PC-9 (cell line): ENCODE measurements at places on chromosomes 4 and X. TPM values are rescaled to one million over a fixed set of nuclear protein-coding genes. Genes with fewer than 3 reads are reported as not detected.

The RAB9B gene
- not detected in 2 replicates for total RNA-seq

The AMER1 gene
- total RNA-seq: 5.8 and 6.5 TPM in 2 replicates

The OCIAD1 gene
- total RNA-seq: 104 and 110 TPM in 2 replicates

The FAAH2 gene
- 8.2 and 10.4 TPM in 2 replicates for total RNA-seq

The ZNF330 gene
- 22.5 and 38.4 TPM in 2 replicates for total RNA-seq

The FRMPD4 gene
- not detected in 2 replicates for total RNA-seq

The USP26 gene
- not detected in 2 replicates for total RNA-seq

The KCND1 gene
- total RNA-seq: 1.2 and 2.2 TPM in 2 replicates

GRCh38 chrX:43716144-43716543, 60.0 kb downstream of the MAOA start:
- DNase-seq: no peak

DNA sequence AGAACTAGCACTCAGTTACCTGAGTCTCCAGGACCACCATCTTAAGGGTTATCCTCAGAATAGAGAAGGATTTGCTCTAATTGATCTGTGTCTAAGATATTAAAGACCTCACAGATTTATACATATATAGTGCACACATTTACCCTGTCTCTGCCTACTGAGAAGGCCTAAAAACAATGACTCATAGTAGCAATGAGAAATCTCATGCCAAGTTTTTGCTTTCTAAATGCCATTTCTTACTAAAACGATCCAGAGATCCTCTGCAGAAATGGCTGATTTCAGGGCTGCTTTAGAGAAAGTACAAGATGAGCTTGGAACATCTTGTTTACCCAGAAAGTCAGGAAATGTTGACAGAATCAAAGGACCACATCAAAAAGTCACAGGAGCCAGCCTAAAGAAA, 79.1 kb upstream of the INPP4B start:
- DNase-seq: no peak

DNA sequence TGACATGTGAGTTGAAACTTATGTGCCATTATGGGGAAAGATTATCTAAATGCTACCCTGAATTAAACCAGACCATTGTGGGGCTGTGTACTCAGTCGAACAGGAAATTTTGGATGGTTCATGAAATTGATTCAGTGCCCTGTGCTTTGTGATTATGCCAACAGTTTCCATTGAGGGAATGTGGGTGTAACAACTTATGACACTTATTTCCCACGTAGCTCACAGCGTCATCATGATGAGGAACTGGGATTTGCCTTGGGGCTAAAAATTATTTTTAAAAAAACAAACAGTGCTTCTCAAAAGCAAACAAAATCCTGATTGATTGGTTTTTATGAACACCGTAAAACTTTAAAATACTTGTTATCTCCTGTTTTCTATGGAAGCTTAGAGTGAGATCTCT, 8.3 kb upstream of the CLTRN start:
- DNase-seq: no peak

GRCh38 chr4:106201373-106201772, 114.6 kb downstream of the TBCK start:
- no peak for DNase-seq

- DNase-seq: no peak
These were observed 89.5 kb downstream of the CBR4 start for GRCh38 chr4:168920441-168921065.

GRCh38 chr4:105909787-105910281, 14.6 kb downstream of the NPNT start:
- peak; percentile 58 for DNase-seq

DNA sequence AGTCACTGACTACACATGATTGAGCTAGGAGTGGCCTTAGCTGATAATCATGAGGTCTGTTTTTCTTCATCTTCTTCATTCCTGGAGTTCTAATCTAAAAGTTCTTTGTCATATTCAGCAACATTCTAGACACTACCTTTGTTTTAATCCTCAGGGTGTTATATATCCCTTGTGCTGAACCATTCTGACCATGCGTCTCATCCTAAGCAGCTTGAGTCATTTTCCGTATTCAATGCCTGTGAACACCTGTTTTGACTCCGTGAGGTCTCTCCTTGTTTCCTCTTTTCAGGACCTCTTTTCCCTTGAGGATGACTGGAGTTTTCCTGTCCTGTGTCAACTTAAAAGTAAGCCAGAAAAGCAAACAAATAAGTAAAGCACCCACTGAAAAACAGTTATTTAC, 597.9 kb downstream of the GBA3 start:
- DNase-seq: peak; percentile 78

- no peak for DNase-seq
These were observed 119.6 kb downstream of the FAAH2 start for GRCh38 chrX:57406149-57406548.

GRCh38 chr4:127131527-127131926, 501.2 kb upstream of the INTU start:
- no peak for DNase-seq

DNA sequence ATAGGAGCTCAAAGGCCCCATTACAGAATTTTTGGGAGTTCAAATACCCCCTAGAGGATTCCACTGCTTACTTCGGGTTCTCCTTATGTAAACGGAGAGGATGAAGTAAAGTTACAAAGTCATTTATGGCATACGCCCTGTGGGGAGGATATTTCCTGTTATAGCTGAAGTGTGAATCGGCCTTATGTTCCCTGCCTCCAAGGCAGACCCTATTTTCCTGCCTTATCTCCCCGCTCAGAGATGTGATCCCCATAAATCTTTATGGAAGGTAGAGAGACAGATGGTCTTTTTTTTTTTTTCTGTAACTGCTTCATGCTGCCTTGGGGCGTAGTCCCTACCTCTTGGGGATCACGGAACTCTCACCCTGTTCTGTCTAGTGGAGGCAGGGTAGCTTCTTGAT, 56.0 kb upstream of the DHX15 start:
- no peak for DNase-seq

DNA sequence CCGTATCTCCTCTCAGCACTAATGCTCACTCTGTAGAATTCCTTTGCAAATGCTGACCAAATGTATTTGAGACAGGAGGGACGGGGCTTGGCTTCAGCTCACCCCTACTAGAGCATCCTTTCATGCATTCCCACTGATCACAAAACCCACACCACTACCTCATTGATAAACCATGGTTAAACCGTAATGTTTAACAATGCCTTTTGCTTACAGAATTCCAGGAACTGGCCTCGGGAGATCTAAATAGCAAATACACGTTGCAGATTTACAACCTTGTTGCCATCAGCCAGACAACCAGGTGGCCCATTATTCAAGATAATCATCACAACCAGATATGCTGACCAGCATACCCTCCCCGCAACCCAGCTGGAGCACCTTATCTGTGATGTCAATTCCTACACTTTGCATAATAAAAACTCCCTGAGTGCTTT, 391.9 kb downstream of the KCTD8 start:
- DNase-seq: no peak

DNA sequence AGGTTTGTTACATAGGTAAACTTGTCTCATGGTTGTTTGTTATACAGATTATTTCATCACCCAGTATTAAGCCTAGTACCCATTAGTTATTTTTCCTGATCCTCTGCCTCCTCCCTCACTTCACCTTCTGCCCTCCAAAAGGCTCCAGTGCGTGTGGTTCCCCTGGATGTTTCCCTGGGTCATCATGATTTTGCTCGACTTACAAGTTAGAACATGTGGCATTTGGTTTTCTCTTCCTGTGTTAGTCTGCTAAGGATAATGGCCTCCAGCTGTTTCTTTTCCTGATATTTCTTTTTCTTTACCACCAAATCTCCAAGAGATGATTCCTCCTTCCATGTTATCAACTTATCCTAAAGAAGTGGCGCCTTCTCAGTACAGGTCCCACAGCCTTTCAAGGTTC, 543.1 kb upstream of the ADGRL3 start:
- DNase-seq: no peak

DNA sequence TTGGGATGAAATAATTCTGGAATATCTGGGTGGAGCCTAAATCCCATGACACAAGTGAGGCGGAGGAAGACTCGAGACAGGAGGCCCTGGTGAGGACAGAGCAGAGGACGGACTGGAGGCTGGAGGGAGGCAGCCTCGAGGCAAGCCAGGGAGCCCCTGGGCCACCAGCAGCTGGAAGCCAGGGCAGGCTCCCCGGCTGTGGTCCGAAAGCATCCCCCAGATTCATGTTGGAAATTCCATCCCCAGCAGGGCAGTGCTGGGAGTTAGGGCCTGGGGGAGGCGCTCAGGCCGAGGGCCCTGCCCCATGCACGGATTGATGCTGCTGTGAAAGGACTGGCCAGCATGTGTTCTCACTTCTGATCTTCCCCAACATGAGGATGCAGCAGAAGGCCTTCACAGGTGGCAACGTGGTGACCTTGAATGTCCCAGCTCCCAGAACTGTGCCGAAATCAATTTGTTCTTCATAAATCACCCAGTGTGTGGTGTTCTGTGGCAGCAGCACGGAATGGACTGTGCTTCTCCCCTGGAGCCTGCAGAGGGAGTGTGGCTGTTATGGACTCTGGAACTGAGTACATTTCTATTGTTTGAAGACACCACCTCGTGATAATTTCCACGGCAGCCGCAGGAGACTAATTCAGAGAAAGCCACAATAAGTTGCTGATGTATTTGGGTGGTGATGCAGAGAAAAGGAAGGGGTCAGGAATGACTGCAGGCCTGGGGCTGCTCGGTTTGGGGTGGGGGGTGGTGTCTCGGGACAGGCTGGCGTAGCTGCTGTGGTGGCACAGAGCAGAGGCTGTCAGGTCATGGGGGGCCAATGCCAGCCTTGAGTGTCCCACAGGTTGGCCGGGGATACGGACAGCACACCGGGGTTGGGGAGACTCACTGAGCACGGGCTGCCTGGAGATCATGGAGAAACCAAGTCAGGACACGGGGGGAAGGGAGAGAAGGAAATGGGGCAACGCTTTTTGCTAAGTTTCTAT, 56.9 kb downstream of the PCGF3 start:
- DNase-seq: no peak

DNA sequence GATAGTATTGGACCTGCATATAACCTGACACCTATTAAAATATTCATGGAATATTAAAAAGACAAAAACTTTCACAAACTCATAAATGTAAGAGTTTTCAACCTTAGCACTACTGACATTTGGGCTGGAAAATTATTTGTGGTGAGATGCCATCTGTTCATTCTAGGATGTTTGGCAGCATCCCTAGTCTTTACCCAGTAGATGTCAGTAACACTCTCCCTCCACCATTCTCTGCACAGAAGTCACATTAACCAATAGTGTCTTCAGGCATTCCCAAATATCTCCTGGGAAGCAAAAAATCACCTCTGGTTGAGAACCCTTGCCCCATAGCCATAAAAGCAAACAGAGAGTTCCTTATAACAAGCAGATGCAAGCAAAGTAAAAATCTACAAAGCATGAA, 41.4 kb upstream of the NDST4 start:
- DNase-seq: no peak

DNA sequence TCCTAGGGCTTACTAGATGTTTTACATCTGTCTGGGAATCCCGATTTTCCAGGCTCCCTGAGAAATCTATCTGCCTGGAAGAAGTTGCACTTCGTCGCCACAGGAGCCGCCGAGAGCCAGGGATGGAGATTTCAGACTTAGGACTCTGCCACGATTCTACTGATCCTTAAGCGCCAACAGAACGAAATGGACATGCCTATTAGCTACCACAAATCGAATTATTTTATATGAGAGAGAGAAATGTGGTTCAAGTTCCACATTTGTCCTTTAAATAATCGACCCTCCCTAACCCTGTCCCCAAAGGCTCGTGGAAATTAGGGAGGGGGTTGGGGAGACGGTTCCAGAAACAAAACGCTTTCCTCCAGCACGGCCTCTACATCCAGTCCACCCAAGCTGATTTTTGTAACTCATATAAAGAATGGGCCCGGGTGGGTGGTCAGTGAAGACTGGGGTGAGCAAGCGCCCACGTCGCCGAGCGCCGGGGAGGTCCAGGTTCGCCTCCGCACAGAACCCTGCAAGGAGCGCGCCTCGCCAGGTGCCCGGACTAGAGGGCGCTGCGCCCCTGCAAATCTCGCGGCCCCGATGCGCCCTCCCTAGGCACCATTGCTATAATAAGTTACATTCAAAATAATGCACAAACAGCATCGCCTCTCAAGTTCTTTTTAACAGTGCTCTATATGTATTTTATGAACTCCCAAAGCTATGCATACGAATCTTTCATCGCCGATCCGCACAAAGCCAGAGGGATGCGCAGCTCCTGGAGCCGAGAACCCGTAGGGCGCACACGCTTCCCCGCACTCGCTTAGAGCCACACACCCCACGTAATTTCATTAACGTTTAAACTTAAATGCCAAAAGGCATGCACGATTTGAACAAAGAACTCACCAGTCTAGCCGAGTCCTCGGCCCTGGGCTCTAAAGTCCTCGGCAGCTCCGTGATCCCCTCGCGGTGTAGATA, 2.1 kb upstream of the FAT1 start:
- DNase-seq: peak; percentile 45

GRCh38 chrX:150262456-150262855, 100.7 kb upstream of the MAMLD1 start:
- DNase-seq: no peak

DNA sequence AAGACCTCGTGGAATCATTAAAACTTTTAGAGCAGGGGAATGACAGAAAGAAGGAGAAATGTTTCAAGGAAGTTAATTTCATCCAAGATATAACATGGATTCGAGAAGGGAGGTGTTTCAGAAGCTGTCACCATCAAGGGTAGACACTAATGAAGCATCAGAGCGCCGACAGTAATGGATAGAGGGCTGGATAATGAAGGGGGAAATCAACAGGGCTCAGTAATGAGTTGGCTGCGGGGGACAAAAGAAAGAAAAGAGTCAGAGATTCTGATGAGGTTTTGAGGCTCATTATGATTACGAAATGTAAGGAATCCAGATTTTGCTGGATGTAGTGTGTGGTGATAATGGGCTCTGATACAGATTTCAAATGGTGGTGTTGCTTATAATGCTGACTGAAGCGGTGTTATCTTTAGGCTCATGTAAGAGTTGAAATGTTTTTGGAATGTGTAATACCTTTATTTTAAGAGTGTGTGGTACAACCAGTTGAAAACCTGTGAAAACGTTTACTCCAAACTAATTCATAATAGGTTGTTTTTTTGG, 39.3 kb upstream of the TENM3 start:
- no peak for DNase-seq

DNA sequence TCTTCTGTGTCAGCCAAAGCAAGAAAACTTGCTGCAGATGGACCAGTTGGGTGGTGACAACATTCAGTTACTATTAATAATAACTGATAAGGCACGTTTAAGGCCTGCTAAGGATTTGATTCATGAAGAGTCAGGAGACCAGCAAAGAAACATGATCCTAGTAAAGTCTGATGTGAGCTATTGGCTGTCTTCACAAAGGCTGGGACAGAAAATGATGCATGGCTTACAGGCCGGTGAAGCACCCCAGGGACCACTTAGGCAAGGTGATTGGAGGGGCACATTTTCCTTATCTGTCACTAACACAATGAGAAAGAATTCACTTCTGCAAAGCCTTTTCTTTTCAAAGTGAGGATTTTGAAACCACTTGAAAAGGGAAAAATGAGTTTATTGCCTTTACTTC, 65.4 kb upstream of the TRPC3 start:
- no peak for DNase-seq

- DNase-seq: no peak
These were observed 37.3 kb downstream of the UNC5C start for GRCh38 chr4:95511477-95511876.

DNA sequence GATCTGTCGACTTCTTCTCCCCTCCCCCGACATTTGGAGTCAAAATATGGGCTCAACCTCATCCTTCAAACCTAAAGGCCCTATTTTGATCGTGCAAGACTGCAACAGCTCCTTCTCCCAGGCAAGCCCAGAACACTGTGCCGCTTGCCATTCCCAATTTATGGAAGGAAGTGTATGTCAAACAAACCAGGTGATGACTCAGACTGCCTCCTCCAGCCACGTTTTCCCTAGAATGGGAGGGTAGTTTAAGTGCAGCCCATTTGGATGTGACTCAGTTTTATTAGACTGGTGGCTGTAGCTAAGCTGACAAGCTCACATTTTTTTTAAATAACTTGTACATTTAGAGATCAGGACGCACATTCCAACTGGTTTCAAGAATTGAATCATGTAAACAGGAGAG, 570.4 kb upstream of the DIPK2B start:
- peak; percentile 21 for DNase-seq
